Renal pelvis (tissue), 12 donors: ENCODE measurements at places on chromosomes 3 and 15.

- no peak for DNase-seq
Observed at GRCh38 chr3:69828817-69829216, 89.6 kb downstream of the MITF start.

DNA sequence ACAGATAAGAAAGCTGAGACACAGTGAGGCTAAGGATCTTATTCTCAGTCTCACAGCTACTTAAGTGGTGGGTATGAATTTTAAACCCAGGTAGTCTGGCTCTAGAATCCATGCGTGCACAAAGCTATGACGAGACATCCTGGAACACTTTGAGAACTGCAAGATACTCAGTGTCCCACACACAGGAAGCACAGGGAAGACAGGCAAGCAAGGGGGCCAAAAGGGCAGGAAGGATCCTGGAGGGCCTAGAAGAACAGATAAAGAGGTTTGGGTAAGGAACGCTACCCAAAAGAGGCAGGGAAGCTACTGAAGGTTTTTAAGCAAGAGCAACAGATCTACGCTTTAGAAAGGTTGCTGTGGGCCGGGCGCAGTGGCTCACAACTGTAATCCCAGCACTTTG is 99.1 kb upstream of the HES1 start:
- DNase-seq, result no peak

- DNase-seq, result peak; percentile 81
Observed at GRCh38 chr15:35519541-35520149, 26.3 kb downstream of the DPH6 start.

- DNase-seq, result no peak
Observed at GRCh38 chr15:31268108-31268501, 58.5 kb upstream of the KLF13 start.

- no peak for DNase-seq
Observed at GRCh38 chr3:29429055-29429679, 148.3 kb downstream of the RBMS3 start.

GRCh38 chr3:19735111-19735510 is 198.9 kb downstream of the EFHB start:
- DNase-seq, result no peak

DNA sequence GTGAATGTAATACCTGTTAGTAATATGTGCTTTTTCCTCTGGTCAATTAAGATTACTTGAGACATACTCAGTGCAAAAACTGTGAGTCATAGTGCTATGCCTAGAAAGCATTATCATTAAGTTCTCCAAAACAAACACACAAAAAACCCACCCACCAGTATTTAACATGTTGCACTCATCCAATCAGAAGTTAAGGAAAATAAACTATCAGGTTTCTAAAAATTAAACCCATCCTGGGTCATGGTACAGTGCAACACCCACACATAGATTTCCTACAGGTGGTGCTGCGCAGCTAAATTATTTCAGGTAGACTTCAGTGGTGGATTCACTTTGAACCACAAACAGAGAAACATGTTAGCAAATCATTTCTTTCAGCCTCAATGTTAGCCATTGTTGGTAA is 264.4 kb upstream of the VEPH1 start:
- no peak for DNase-seq

DNA sequence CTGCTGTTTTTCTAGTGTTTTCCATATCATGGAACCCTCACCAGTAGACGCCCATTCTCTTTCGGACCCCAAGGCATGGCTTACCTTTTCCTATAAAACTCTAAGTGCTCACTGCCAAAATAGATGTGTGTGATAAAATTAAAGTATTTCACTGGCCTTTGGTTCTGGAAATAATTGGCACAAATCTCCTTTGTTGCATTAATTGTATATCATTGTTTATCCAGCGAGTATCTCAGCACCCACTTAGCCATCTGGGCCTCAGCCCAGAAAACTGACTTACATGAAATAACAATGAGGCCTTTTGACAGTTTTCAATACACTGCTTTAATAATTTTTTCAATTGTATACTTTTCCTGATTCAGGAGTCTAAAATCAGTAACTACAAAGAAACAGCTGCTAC is 105.1 kb downstream of the MECOM start:
- DNase-seq, result no peak

DNA sequence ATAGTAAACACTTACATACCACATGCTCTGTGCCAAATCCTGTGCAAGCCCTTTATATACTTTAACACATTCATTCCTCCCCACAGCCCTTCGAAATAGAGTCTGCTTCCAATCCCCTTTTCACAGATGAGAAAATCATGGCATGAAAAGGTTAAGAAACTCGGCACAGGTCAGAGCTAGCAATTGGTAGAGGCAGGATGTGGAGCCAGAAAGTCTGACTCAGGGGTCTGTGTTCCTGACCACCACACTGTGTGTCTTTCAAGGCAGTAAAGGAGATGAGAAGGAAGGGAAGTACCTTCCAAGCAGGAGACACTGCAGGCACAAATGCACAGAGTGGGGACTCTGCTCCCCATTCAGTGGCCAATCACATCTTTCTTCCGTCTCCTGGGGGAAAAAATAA is 61.1 kb downstream of the SCN11A start:
- no peak for DNase-seq

DNA sequence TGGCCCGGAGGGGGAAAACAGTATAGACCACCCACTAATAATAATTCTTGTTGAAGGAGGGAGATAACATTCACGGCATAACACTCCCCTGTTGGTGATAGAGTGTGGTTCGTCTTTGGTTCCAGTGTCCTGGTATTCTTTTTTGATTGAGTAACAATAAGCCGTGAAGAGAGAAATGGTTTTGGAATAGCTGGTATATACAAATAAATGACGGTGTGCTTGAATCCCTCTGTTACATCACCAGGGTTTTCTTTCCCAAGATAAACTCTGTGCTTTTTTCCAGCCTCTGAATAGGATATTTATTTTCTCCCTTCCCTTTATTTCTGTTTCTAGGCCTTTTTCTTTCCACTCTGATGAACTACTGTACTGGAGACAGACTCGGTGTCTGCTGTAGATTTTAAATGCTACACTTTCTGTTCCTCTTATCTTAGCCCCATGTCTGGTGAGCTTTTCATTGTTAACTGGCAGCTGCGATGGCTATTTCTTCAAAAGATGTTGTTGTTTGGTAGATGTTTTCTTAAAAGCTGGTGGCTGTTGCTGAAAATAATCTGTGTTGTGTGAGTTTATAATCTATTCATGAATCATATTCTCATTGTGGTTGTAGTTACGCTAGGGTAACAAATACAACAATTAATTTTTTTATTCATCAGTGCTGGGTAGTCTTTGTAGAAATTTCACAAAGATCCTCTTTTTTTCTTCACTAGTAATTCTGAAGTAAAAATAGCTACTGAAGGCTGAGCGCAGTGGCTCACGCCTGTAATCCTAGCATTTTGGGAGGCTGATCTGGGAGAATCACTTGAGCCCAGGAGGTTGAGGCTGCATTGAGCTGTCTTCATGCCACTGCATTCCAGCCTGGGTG is 15.5 kb upstream of the SCAANT1 start:
- DNase-seq, result no peak
